ENCODE measurements at places on chromosomes 6 and 20.

GRCh38 chr20:41173161-41173721, 35.9 kb downstream of the PLCG1 start:
- peak; percentile 61 for DNase-seq

DNA sequence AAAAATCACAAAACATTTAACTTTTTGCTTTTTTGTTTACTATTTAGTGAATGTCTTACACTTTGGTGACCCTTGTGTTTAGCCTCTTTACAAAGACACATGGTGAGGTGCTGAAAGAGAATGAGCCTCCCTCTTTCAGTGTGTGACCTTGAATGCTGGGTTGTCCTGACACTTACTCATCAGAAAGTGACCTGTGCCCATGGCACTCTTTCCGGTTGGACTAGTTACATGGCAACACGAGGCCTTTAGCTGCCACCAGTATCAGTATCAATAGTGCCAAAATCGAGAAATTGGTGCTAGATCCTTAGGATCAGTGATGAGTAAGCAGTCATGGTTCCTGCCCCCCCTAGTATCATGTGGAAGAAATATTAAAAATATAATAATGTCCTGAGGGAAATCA, 1.7 kb upstream of the RPL7L1 start:
- DNase-seq = no peak

- DNase-seq = no peak
Measured at GRCh38 chr6:161636882-161637430, 363.1 kb upstream of the AGPAT4 start.

GRCh38 chr20:50744143-50744792, 12.9 kb downstream of the PARD6B start:
- peak; percentile 85 for DNase-seq

- no peak for DNase-seq
Measured at GRCh38 chr6:151341476-151342195, 49.7 kb downstream of the ZBTB2 start.

GRCh38 chr6:10989587-10989986, 54.5 kb downstream of the ELOVL2 start:
- DNase-seq = no peak

GRCh38 chr6:30876039-30876730, 8.1 kb upstream of the DDR1 start:
- peak; percentile 41 for DNase-seq

GRCh38 chr6:31631681-31632278, 11.3 kb downstream of the PRRC2A start:
- no peak for DNase-seq

DNA sequence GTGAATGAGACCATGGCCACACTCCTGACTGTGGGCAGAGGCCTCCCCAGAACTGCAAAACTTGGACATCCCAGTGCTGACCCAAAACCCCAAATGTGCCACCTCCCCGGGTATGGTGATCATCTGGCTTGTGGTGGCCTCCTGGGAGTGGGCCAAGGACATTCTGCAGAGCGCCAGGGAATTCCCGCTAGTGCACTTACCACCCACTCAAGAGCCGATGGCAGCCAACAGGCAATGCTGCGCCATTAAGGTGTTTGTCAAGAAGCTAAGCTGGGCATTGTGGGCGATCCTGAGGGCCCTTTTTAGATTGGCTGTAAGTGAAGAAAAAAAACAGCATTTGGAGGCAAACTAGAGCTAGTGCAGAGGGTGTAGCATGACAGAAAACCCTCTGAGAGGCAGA, 9.4 kb downstream of the MMP24 start:
- DNase-seq = no peak

DNA sequence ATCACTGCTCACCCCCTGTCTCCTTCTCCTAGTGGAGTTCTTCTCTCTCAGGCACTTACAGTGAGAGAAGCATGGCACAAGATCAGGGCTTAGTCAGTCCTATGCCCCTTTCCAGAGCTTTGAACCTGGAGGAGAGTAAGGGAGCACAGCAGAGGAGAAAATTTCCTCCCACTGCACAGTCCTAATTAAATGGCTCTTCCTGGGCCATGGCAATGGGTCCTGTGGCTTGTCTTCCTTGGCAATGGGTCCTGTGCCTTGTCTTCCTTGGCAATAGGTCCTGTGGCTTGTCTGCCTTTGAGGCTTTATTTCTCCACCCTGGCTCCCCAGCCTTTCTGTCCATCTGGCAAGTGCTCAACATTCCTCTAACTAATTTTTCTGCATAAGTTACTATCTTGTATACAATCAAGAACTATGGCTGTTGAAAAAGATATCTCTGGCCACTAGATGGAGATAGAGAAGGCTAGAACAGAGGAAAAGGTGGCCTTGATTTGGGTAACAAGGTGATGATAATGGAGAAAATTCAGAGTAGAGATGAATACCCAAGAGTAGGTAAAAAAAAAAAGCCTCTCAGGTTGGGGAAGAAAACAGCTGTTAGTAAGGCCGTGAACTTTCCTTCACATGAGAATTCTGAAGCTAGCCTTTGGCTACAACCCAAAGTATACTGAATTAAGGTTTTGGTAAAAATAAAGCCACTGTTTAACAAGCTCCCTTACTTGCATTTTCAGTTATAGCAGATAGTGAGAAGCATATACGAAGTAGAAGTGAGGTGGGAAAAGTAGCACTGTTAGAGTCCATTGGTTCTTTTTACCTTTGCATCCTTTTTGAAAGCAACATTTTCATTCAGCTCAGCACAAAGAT, 504.9 kb downstream of the DOK5 start:
- peak; percentile 3 for DNase-seq

DNA sequence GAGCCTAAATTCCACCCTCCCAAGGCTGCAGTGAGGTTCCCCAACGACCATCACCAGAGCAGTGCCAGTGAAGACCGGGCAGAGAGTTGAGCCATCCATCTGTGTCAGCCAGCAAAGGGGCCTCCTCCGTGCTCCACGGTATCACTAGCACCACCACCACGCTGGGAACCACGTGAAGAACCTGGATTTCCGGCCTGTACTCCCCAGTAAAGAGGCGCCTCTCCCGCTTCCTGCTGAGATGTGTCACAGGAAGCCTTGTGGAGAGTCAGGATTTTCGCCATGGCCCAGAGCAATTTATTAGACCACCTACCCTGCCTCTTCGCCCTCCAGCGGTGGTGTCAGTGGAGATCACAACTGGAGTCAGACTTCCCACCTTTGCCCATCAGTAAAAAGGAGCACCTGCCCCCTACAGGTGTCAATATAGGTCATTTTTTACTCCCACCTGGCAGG, 28.8 kb downstream of the CPXM1 start:
- DNase-seq = peak; percentile 25

DNA sequence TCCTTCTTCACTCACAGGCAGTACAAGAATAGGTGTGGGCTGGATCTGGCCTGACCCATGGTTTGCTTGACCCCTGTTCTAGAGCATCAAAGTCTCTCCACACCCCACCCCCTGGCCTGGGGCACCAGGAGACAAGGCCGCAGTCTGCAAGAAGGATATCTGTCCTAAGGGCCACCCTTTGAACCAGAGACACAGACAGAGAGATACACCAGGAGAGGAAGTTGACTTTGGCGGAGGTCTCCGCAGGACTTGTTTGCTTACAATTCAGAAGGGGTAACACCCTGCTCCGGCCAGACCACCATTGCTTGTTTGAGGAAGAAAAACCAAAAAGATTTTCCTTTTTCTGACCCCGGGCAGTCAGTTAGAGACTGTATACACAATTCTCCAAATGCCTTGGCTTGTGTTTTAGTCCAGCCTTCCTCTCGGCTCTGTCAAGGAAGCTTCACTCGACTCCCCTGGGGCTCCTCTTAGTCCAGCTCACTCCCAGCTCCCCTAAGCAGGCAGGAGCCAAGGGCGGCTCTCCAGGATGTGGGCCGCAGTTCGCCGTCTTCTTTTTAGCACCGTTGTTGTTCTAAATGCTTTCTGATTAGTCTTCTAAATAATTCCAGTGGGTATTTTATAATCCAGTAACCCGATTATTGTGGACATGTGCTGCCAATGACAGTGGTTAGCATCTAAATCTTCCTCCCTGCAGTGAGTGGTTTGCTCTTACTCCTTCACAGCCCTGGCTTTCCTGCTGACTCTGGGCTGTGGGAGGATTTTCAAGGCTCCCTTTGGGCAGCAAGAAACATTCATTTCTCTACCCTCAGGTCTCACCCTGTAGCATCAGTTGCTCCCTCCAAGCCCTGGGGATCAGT, 58.6 kb upstream of the MRPS10 start:
- peak; percentile 50 for DNase-seq

DNA sequence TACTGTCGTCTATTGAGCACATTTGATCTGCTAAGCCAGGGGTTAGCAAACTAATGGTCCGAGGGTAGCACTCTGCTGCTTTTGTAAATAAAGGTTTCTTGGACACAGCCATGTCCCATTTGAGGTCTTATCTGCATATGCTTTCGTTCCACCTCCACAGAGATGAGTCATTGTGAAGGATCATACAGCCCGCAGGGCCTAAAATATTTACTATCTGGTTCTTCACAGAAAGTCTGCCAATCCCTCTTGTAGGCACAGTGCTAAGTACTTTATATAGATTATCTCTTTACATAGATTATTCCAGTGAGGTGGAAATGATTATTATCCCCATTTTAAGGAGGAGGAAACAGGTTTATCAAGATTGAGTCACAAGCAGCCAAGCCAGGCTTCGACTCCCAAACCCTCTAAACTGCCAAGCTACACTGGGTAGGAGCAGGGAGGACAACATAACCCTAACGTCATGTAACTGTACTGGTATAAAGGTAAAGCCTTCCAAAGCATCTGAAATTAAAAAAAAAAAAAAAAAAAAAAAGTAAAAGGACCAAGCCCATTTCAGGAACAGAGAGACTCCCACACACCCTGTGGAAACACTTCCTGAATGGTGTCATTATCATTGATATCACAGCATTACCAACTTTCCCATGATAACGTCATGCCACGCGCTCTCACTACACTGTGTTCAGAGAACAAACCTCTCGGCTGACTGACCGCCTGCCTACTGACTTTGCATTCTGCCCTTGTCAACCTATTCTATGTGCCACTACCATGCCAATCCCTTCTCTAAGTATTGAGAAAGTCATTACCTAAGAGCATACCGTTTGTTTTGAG, 101.0 kb downstream of the KIF16B start:
- DNase-seq = no peak

- DNase-seq = no peak
Measured at GRCh38 chr20:39899881-39900280, 789.2 kb downstream of the MAFB start.

DNA sequence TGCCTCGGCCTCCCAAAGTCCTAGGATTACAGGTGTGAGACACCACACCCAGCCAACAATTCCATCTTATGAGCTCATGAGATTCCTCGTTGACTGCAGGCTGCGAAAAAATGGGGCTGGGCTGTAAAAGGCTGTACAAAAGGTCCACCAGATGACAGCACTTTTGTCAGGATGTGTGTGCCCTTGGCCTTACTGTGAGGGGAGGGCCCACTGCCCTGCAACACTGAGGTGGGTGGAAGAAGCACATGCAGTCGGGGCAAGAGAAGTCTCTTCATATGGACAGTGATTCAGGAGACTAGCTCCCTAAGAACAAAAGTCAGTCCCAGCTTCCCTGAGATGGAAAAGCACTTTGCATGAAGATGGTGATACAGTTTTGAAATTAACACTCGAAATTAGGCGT, 50.5 kb downstream of the KCTD20 start:
- no peak for DNase-seq

DNA sequence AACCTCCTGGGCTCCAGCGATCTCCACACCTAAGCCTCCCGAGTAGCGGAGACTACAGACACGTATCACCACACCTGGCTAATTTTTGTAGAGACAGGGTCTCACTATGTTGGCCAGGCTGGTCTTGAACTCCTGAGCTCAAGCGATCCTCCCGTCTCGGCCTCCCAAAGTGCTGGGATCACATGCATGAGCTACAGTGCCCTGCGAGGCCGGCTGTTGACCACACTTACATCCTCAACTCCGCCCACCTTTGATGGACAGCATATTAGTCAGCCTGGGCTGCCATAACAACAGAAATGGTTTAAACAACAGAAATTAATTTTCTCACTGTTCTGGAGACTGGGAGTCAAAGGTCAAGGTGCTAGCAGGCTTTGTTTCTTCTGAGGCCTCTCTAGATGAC, 107.7 kb downstream of the JPH2 start:
- no peak for DNase-seq

DNA sequence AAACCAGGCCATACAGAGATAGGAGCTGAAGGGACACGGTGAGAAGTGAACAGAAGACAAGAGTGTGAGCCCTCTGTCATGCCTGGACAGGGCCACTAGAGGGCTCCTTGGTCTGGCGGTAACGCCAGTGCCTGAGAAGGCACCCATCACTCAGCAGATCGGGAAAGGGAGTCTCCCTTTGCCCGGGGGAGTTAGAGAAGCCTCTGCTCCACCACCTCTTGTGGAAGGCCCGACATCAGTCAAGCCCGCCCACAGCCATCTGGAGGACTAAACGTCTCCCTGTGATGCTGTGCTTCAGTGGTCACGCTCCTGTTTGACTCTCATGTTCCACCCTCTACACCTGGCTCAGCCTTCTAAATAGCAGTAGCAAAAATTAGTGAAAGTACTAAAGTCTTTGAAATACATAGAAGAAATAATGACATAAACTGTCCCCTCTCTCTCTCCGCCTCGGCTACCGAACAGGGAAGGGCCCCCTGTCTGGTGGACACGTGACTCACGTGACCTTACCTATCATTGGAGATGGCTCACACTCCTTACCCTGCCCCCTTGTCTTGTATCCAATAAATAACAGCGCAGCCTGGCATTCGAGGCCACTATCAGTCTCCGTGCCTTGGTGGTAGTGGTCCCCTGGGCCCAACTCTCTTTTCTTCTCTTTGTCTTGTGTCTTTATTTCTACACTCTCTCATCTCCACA, 66.7 kb downstream of the RPP21 start:
- DNase-seq = peak; percentile 51

DNA sequence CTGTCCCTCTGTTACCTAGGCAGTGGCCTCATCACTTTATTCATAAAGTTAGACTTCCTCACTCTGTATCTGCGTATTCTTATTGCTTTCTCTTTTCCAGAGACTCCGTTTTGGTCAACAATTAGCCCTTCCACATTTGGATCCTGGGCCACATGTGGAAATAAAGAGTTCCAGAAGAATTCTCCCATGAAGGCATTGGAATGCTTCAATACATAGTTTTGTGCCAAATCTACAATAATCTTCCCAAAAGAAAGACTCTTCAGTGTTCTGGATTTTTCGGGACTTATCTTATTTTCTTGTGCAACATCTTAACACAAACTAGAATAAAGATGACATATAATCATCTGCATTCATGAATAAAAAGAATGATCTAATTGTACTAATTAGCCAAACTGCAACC, 187.7 kb upstream of the BMP2 start:
- DNase-seq = no peak

DNA sequence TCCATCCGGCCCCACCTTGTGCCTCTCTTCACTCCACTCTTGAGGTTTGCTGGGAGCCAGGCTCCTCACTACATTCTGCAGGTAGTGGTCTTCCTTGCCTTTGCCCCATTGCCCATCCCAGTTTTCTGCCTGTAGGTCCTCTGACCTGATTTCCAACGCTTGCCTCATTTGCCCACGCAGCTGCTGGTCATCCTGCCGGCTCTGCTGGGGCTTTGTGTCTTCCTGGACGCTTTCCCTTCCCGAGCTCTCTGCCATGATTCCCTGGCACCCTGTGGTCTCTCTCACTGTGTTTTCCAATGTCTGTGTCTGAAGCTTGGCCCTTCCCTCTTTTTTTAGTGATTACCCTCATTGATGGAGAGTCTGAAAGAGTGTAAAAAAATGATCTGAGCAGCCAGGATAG, 451.6 kb downstream of the UTRN start:
- DNase-seq = no peak

GRCh38 chr20:3067139-3068014, 4.0 kb upstream of the OXT start:
- DNase-seq = no peak

GRCh38 chr6:29826271-29826670, 1.4 kb upstream of the HLA-G start:
- peak; percentile 3 for DNase-seq

GRCh38 chr20:20360464-20360863, 7.4 kb upstream of the INSM1 start:
- peak; percentile 58 for DNase-seq
